HepG2 (cell line): ENCODE measurements at places on chromosomes 2 and 18. TPM values are rescaled to one million over a fixed set of nuclear protein-coding genes. Genes with fewer than 3 reads are reported as not detected.

DNA sequence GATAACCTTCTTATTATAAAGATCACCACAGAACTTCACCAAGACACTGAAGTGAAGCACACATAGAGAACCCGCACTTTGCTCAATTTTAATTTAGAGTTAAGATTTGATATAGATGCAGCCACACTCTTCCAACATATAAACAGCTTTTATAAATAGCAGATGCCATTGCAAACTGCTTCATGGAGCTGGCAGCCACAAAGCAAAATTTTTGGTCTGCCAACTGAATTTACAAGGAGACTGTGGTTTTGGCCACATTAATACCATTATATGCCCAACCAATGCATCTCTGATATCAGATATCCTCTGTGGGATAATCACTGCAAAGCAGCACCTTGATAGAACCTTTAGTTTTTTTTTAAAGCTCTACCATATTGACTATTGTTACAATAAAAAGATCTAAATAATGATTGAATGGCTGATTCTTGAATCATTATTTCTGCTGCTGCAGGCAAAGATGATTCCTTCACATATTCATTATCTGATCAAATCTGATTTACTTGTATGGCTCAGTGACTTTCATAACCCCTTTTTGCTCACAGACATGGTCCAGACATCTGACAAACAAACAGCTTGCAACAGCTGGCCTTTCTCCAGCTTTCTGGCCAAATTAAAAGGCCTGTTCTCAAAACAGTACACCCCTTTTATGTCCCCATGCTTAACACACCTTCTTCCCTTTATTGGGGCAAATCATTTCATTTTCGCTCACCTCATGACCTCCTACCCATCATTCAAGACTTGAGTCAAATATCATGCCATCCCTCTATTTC lies 88.4 kb downstream of the METTL4 start:
- H3K4me1 ChIP-seq = peaks cover 14% of the 10 kb centered on the region
- no peak overlapping the region for H3K4me3 ChIP-seq
- H3K27me3 ChIP-seq = no peaks in the 10 kb centered on the region

- H3K36me3 ChIP-seq = no peaks in the 10 kb centered on the region
- no peak overlapping the region for H3K27ac ChIP-seq
- no peaks in the 10 kb centered on the region for H3K27me3 ChIP-seq
- H3K4me3 ChIP-seq = no peak overlapping the region
- no peaks in the 10 kb centered on the region for H3K4me1 ChIP-seq
Observed at GRCh38 chr2:23713351-23713750, 213.6 kb downstream of the ATAD2B start.

DNA sequence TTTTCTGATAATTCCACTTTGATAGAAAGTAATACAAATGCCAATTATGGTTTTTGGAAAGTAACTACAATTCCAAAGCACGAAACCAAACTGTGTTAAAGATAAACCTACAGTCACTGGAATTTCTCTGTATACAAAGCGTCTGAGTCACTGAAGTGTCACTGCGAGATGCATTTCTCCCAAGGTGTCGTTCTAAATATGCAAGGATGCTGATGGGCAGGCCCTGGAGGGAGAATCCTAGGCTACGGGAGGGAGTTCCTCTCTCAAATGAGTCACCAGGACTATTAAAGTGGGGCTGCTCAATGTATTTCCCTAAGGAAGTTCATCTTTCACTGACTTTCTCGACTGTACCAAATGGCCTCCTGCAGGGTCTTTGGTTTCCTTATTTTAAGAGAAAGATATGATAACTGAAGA lies 163.8 kb upstream of the STK17B start:
- no peaks in the 10 kb centered on the region for H3K36me3 ChIP-seq
- DNase-seq = no peak
- no peak overlapping the region for H3K27ac ChIP-seq
- no peaks in the 10 kb centered on the region for H3K4me1 ChIP-seq

The ARL4C gene
- total RNA-seq = 0.15 and 0.21 TPM in 2 replicates

The MC5R gene
- total RNA-seq = not detected in 2 replicates

- H3K36me3 ChIP-seq = no peaks in the 10 kb centered on the region
- H3K4me1 ChIP-seq = peaks cover 12% of the 10 kb centered on the region
- no peak for DNase-seq
- H3K4me3 ChIP-seq = no peak overlapping the region
- no peak overlapping the region for H3K27ac ChIP-seq
- H3K27me3 ChIP-seq = no peaks in the 10 kb centered on the region
Observed at GRCh38 chr2:207216457-207216856, 50.7 kb upstream of the KLF7 start.

GRCh38 chr2:137800386-137800785 lies 163.9 kb upstream of the HNMT start:
- no peak overlapping the region for H3K4me3 ChIP-seq
- no peak for DNase-seq
- H3K27me3 ChIP-seq = no peaks in the 10 kb centered on the region
- H3K4me1 ChIP-seq = no peaks in the 10 kb centered on the region

GRCh38 chr18:46715062-46715461 lies 41.8 kb downstream of the ST8SIA5 start:
- H3K36me3 ChIP-seq = no peaks in the 10 kb centered on the region
- DNase-seq = no peak
- H3K4me1 ChIP-seq = no peaks in the 10 kb centered on the region
- peaks cover 1% of the 10 kb centered on the region; the same call in 1 of the 2 replicates for H3K27me3 ChIP-seq
- H3K4me3 ChIP-seq = no peak overlapping the region

DNA sequence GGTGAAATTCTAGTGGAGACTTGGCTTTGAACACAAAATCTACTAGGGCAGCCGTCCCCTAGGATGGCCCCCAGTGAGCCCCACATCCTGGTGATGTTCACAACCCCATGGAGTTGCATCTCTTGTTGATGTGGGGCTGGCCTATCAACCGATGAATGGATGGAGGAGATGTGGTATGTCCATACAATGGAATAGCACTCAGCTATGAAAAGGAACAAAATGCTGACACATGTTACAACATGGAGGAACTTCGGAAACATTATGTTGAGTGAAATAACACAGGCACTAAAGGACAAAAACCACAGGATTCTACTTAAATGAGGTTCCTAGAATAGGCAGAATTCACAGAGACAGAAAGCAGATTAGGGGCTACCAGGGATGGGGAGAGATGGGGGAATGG lies 80.1 kb upstream of the ASAP2 start:
- H3K27me3 ChIP-seq = peaks cover 10% of the 10 kb centered on the region; the same call in 1 of the 3 replicates
- H3K27ac ChIP-seq = no peak overlapping the region
- H3K4me1 ChIP-seq = no peaks in the 10 kb centered on the region
- DNase-seq = no peak

DNA sequence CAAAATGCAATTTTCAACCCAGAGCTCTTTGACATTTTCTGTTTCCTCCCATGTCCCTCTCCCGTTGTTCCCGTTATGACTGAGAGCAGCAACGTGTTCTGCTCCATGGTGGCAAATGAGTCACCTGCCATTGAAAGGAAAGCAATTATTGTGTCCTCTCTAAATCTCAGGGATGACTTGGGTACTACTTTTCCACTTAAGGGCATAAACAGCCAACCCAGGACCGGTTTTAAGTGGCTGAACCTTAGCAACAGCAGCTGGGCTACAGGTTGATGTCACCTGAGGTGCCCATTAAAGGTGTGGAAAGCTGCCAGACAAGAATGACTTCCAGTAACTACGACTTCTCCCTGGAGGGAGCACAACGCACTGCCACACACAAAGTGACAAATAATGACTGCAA lies 236.8 kb downstream of the NCKAP5 start:
- no peak overlapping the region for H3K4me3 ChIP-seq
- H3K4me1 ChIP-seq = no peaks in the 10 kb centered on the region
- DNase-seq = no peak
- no peaks in the 10 kb centered on the region for H3K36me3 ChIP-seq
- no peak overlapping the region for H3K27ac ChIP-seq

The DYSF gene
- total RNA-seq = 0.15 and 0.17 TPM in 2 replicates

DNA sequence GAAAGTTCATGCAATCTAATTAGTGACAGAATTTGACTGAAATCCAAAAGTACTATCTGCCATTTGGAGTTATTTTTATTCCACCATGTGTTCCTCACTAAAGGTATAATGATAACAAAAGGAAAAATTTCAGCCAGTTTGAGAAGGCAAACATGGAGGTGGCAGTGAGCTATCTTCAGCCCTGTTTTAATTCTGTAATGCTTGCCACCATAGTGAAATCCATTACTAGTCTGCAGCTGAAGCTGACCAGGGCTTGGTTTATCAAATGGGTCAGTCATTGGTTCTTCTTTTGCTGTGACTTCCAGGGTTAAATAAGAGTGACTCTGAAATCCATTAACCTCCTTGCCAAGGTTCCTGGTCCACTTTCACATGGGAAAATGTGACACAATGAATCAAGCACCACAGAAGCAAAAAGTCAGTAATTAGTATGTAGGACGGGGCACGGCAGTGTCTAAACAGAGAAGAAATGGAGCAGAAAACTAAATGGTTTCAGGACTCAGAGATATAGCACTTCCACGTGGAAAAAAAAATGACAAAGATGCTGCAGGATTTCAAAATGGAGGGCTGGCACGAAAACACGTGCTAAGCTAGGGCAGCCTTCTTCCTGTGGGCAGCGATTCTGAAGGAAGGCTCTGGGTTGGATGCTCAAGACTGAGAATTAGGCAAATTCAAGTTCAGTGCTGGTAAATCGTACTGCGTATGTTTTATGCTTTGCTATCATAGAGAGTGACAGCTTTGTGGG lies 87.2 kb downstream of the EPHA4 start:
- H3K27ac ChIP-seq = no peak overlapping the region
- DNase-seq = no peak
- H3K4me3 ChIP-seq = no peak overlapping the region
- no peaks in the 10 kb centered on the region for H3K36me3 ChIP-seq

- no peaks in the 10 kb centered on the region for H3K27me3 ChIP-seq
- H3K36me3 ChIP-seq = peaks cover 66% of the 10 kb centered on the region
- no peak overlapping the region for H3K27ac ChIP-seq
- H3K4me3 ChIP-seq = no peak overlapping the region
Observed at GRCh38 chr2:11597538-11598225, 63.8 kb downstream of the GREB1 start.

- no peak for DNase-seq
- no peak overlapping the region for H3K4me3 ChIP-seq
- H3K27ac ChIP-seq = no peak overlapping the region
- H3K27me3 ChIP-seq = 0 out of 2 replicates have a peak, but pooled peaks cover 1% of the 10 kb centered on the region
- no peaks in the 10 kb centered on the region for H3K36me3 ChIP-seq
Observed at GRCh38 chr18:12907258-12907925, 23.4 kb upstream of the PTPN2 start.

- H3K27me3 ChIP-seq = no peaks in the 10 kb centered on the region
- H3K4me3 ChIP-seq = no peak overlapping the region
- no peak for DNase-seq
- no peak overlapping the region for H3K27ac ChIP-seq
Observed at GRCh38 chr18:59910967-59911366, 11.2 kb downstream of the PMAIP1 start.

GRCh38 chr2:101351207-101351606 lies 36.1 kb downstream of the CREG2 start:
- H3K27ac ChIP-seq = no peak overlapping the region
- peaks cover 34% of the 10 kb centered on the region for H3K4me1 ChIP-seq
- H3K27me3 ChIP-seq = no peaks in the 10 kb centered on the region
- no peak for DNase-seq
- no peaks in the 10 kb centered on the region for H3K36me3 ChIP-seq

- peaks cover 15% of the 10 kb centered on the region; the same call in 1 of the 2 replicates for H3K4me1 ChIP-seq
- no peaks in the 10 kb centered on the region for H3K27me3 ChIP-seq
- H3K36me3 ChIP-seq = no peaks in the 10 kb centered on the region
- no peak overlapping the region for H3K4me3 ChIP-seq
- DNase-seq = no peak
Observed at GRCh38 chr18:49570836-49571235, 9.0 kb downstream of the LIPG start.

The MOGAT1 gene
- total RNA-seq = 1.3 and 4.3 TPM in 2 replicates

The TWSG1 gene
- 8.0 and 9.4 TPM in 2 replicates for total RNA-seq

- DNase-seq = no peak
- H3K27me3 ChIP-seq = peaks cover 4% of the 10 kb centered on the region
- H3K4me3 ChIP-seq = no peak overlapping the region
- no peaks in the 10 kb centered on the region for H3K36me3 ChIP-seq
- peaks cover 5% of the 10 kb centered on the region; the same call in 1 of the 2 replicates for H3K4me1 ChIP-seq
Observed at GRCh38 chr18:6493194-6493593, 78.5 kb upstream of the L3MBTL4 start.

DNA sequence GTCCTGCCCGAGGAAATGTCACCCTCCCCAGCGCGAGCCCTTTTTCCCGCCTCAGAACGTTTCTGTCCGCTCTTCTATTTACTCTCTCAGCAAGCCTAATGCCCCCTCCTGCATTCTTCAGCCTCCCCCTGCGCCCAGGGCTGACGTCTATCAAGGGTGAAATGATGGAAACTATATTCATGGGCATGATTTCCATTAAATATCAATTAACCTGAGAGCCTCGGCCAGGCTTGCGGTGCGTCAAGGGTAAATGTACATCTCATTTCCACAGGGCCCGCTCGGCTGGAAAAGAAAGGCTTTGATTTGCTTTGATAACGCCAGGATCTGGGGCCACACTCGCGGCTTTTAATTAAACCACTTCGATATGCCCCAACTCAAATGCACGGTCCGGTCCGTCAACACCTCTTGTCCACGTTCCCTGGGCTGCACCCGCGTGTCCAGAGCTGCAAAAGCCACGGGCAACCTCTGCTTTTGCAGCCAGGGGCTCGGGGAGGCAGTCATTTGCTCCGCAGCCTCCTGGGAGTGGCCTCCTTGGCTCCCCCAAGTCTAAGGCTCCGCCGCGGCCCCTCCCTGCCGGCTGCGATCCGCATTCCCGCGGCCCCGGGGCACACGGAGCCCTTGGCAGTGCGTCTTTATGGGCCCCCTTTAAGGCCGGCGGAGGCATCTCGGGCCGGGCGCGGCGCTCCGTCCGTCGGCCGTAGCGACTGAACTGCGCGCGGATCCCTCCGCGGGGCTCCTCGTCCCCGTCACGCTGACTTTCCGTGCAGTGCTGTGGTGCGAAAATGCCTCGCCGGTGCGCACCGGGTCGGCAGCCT lies at the start of gene HOXD8:
HOXD8 (plus strand) TSS at position 724 of the 815 bp plus-strand sequence. CDS start 662 bp downstream, outside the sequence.
- H3K27ac ChIP-seq = no peak within 1 kb of the TSS
- DNase-seq = no peak
- no peak within 1 kb of the TSS for H3K4me3 ChIP-seq
- H3K27me3 ChIP-seq = peaks cover 81% of the 10 kb centered on the region

DNA sequence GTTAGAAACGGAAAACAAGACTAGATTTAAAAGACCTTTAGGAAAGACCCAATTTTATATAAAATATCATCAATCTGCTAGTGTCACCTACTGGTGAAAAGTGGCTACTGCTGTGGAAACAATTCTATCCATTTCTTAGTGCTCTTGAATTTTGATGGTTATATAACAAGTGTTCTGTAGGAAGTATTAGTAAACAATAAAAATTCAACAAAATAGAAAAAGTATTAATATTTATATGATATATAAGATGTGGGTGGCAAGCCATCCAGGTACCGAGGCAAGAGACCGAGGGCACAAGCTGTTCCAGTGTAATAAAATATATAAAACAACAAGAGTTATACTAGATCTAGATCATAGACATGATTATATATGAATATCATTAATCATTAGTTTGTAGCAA lies 6.2 kb upstream of the TMEM87B start:
- no peak overlapping the region for H3K4me3 ChIP-seq
- peak; percentile 71 for DNase-seq
- no peaks in the 10 kb centered on the region for H3K36me3 ChIP-seq
- no peaks in the 10 kb centered on the region for H3K27me3 ChIP-seq
- no peak overlapping the region for H3K27ac ChIP-seq
